ENCODE measurements at places on chromosomes 7 and 10. TPM values are rescaled to one million over a fixed set of nuclear protein-coding genes. Genes with fewer than 3 reads are reported as not detected.

CYP2C19 gene
- 6.1 TPM for total RNA-seq

ADARB2 gene
- total RNA-seq: 3.4 TPM

INPP5A gene
- total RNA-seq: 24.3 TPM

DNA sequence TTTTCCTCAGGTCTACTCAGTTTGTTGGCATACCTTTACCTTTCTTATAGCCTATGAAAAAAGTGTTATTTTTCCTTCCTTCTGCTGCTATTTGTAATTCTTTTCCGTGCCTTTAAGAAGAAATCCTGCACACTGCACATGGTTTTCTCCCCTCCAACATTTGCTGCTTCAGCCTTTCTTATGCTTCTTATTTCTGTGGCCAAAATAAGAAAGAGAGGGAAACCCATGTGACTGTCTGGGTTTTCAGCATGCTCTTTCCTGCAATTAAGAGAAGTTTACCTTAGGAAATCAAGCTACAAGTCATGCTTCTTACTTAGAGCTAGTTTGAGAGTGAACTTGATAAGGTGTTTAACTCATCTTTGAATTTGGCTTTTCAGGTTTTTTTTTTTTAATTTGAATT, 11.0 kb downstream of the TBC1D12 start:
- no peaks in the 10 kb centered on the region for H3K27me3 ChIP-seq
- no peaks in the 10 kb centered on the region for H3K36me3 ChIP-seq
- H3K4me3 ChIP-seq: no peak overlapping the region

DNA sequence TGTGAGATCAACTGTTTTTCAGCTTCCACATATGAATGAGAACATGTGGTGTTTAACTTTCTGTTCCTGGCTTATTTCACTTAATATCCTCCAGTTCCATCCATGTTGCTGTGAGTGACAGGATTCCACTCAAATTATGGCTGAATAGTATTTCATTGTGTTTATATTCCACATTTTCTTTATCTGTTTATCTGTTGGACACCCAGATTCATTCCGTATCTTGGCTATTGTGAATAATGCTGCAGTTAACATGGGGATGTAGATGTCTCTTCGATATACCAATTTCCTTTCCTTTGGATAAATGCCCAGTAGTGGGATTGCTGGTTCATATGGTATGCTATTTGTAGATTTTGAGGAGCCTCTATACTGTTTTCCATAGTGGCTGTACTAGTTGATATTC, 47.9 kb downstream of the GALNT11 start:
- no peaks in the 10 kb centered on the region for H3K27me3 ChIP-seq
- H3K4me3 ChIP-seq: no peak overlapping the region
- no peak overlapping the region for H3K27ac ChIP-seq
- peaks cover 16% of the 10 kb centered on the region for H3K4me1 ChIP-seq
- DNase-seq: no peak

DNA sequence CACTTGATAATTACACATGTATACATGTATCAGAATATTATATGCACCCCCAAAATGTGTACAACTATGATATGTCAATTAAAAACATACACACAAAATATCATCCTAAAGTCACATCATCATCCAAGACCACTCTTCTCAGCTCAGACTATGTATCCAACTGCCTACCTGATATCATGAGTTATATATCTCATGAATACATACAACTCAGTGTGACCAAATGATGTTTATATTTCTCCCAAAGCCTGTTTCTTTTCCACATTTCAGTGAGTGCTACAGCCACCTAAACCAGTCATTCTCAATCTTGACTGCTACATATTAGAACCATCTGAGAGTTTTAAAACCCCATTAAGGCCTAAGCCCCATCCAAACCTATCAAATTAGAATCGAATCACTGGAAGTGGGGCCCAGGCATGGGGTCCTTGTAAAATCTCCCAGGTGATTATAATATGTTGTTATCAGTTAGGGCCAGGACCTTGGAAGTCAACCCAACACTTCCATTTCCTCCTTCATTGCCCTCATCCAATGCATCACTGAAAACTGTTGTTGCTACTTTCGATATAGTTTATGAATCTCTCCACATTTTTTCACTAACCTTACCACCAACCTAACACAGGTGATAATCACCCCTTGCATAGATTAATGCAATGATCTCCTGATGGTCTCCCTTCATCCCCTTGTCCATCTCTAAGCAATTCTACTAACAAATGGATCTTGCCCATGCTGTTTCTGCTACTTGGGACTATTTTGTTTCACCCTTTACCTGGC, 53.8 kb upstream of the ITGB8 start:
- H3K4me1 ChIP-seq: peaks cover 7% of the 10 kb centered on the region
- H3K4me3 ChIP-seq: no peak overlapping the region
- no peaks in the 10 kb centered on the region for H3K36me3 ChIP-seq
- no peaks in the 10 kb centered on the region for H3K27me3 ChIP-seq
- no peak overlapping the region for H3K27ac ChIP-seq
- no peak for DNase-seq

GRCh38 chr7:15430911-15431310, 130.9 kb downstream of the AGMO start:
- no peaks in the 10 kb centered on the region for H3K36me3 ChIP-seq
- H3K27ac ChIP-seq: no peak overlapping the region
- no peak overlapping the region for H3K4me3 ChIP-seq
- no peaks in the 10 kb centered on the region for H3K27me3 ChIP-seq
- no peaks in the 10 kb centered on the region for H3K4me1 ChIP-seq

DNA sequence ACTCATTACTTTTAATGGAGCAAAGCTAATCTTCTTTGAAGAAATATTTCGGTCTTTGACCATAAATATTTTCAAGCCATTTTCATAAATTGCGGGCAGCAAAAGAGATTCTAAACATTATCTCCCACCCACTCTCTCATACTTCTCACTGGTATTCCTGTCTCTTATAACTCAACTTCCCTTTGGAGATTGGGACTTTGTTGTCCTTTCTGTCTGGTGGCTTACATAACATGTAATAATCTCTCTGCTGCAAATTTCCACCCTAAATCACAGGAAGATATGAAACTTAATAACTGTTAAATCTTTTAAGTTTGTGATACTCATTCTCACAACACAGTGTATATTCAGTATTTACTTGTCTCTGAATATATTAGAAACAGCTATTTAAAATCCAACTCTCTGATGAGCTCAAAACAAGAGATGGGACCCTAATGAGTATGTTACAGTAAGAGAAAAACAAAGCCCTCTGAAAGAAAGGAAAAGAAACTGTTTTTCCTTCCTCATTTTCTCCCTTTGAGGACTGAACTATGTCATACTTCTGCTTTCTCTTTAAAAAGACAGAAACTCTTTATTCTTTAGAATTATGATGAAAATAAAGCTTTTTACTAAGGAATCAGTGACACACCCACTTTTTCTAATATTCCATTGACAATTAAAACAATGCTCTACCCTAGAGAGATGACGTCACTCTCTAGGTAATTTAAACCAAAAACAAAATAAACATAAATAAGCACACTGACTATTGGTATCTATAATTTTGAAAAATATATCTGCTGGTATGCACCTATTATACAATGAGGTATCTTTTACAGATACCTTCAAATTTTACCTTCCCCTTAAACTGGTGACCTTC, 14.7 kb downstream of the CALCR start:
- no peaks in the 10 kb centered on the region for H3K36me3 ChIP-seq
- H3K4me3 ChIP-seq: no peak overlapping the region
- H3K27ac ChIP-seq: no peak overlapping the region
- no peak for DNase-seq
- no peaks in the 10 kb centered on the region for H3K27me3 ChIP-seq
- H3K4me1 ChIP-seq: no peaks in the 10 kb centered on the region

GRCh38 chr10:79925614-79926013, 23.3 kb downstream of the SFTPD start:
- no peak overlapping the region for H3K4me3 ChIP-seq
- H3K4me1 ChIP-seq: peaks cover 3% of the 10 kb centered on the region
- no peaks in the 10 kb centered on the region for H3K36me3 ChIP-seq
- no peaks in the 10 kb centered on the region for H3K27me3 ChIP-seq
- H3K27ac ChIP-seq: no peak overlapping the region

DNA sequence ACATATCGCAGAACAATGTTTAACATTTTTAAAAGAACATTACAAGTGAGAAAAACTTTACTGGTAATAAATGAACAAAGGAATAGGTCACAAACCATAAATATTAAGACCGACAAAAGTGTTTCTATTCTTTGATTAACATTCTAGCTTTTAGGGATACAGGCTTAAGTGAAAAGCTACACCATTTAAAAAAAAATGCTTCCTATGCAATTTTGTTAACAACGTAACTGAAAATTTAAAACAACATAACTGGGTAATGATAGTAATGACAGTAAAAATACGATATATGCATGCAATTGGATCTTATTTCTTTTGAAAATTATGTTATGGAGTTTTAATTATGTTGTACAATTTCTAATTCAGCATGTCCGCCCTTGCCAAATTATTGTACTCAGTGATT, 49.7 kb upstream of the THSD7A start:
- H3K36me3 ChIP-seq: no peaks in the 10 kb centered on the region
- no peak for DNase-seq
- H3K27me3 ChIP-seq: no peaks in the 10 kb centered on the region
- no peak overlapping the region for H3K27ac ChIP-seq
- no peak overlapping the region for H3K4me3 ChIP-seq

DNA sequence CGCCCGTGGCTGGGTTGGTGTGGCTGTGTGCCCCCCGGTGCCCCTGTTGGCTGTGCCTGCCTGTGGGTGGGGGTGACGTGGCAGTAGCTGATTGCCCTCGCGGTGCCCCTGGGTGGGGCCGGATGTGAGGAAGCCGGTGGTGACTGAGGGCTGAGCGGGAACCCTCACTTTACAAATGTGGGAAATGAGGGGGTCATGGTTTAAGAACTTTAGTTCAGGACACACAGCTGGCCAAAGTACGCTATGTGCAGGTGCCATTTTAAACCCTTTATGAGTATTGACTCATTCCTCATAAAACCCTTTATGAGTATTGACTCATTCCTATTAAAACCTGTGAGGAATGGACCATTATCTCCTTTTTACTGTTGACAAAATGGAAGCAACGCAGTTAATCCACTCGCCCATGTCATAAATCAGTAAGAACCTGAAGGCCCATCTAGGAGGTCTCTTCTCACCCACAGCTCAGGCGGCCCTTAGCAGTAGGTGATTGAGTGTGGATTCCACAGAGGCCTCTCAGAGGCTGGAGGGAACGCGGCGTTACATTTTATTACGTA, 290.1 kb upstream of the COBL start:
- no peak overlapping the region for H3K4me3 ChIP-seq
- DNase-seq: no peak
- peaks cover 16% of the 10 kb centered on the region for H3K4me1 ChIP-seq

DNA sequence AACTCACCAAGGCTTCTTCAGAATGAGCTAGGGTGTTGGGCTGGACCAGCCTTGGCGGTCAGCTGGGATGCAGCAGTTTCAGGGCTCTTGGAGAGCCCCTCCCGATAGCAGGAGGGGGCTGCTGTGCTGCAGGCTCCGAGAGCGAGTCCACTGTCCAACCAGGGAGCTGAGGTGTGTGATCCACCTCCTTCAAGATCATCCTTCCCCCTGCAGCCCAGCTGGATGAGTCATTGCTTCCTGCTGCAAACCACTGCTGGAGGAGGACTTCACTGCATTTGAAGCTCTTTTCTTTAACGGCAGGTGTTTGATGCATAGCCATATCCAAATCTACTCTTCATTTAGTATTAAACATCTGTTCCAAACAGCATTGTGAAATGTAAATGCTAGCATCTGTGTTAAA, 54.2 kb upstream of the EBF3 start:
- no peaks in the 10 kb centered on the region for H3K4me1 ChIP-seq
- no peak for DNase-seq
- H3K36me3 ChIP-seq: no peaks in the 10 kb centered on the region

DNA sequence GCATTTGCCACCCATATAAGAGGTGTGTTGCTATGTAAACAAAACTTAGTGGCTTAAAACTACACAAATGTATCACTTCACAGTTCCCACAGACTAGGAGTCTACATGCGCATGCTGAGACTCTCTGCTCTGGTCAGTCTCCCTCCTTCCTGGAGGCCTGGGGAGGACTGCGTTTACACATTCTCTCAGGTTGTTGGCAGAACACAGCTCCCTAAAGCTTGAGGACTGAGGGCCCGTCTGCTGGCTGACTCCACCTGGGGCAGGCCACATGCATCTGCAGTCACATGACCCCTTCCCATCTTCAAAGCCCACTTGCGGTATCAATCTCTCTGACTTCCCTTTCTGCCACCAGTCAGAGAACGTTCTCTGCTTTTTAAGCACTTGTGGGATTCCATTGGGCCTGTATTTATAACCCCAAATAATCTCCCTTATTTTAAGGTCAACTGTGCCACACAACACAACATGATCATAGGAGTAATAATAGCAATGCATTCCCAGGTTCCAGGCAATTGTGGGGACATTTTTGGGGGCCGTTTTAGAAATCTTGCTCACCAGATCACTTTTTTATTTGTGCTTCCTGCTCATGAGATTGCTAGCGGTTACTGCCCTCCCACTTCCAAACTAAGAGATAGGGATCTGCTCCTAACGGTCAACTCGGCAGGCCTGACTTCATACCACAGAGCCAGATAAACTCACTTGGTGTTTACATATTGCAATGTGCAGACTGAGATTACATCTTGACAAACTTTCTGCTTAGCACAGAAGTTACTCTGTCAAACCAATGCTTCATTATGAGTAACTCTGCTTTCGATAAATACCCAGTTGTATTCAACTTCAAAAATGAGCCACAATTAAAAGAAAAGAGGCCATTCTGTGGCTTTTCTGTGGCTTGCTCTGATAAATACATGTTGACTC, 96.3 kb downstream of the ALOX5 start:
- peaks cover 42% of the 10 kb centered on the region for H3K4me1 ChIP-seq
- H3K36me3 ChIP-seq: no peaks in the 10 kb centered on the region
- DNase-seq: no peak
